ENCODE measurements at places on chromosomes 1 and 21.

DNA sequence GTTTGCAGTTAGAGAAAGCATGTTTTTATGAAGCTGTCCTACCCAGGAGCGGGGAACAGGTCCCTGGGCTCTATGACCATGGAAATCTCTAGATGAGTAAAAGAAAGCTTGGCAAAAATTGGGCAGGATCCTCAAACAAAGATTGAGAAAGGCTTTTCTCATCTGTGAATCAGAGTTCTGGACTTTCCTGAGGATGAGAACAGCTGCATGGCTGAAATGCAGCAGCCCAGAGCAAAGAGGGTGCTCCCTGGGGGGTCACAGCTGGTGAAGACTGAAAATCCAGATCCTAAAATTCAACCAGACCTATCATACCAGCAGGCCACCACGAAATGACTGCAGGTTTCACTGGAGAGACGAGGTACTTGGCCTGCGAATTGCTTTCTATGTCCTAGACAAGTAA is 65.7 kb upstream of the APP start:
- no peak for DNase-seq

DNA sequence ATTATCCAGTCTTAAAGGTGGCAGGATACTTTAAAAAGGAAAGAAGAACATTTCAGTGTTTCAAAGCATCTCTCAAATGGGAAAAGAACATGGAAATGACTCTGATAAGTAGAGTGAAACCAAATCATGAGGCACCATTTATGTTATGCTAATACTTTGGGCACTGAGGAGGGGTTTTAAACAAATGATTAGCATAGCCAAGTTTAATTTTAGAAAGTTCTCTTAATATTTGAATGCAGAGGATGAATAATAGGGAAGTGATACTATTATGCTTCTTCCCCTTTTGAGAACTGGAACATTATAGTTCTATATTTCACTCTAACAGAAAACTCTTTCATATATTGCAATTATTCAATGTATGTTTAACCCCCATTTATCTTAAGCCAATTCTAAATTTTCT is 1181.9 kb upstream of the PRMT6 start:
- DNase-seq: peak; percentile 78

DNA sequence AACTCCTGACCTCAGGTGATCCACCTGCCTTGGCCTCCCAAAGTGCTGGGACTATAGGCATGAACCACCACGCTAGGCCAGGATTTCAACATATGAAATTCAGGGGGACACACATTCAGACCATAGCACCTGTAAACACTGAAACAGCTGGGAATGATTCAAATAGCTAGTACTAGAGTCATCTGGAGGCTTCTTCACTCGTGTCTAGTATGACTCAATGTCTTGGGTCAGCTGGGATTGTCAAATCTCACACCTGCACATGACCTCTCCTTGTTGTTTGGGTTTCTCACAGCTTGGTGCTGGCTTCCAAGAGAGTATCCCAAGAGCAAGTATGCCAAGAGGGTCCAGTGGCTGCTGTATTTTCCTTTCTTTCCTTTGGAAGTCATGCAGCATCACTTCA is 75.1 kb downstream of the PGM1 start:
- no peak for DNase-seq

GRCh38 chr1:81756872-81757271 is 43.9 kb upstream of the ADGRL2 start:
- no peak for DNase-seq

DNA sequence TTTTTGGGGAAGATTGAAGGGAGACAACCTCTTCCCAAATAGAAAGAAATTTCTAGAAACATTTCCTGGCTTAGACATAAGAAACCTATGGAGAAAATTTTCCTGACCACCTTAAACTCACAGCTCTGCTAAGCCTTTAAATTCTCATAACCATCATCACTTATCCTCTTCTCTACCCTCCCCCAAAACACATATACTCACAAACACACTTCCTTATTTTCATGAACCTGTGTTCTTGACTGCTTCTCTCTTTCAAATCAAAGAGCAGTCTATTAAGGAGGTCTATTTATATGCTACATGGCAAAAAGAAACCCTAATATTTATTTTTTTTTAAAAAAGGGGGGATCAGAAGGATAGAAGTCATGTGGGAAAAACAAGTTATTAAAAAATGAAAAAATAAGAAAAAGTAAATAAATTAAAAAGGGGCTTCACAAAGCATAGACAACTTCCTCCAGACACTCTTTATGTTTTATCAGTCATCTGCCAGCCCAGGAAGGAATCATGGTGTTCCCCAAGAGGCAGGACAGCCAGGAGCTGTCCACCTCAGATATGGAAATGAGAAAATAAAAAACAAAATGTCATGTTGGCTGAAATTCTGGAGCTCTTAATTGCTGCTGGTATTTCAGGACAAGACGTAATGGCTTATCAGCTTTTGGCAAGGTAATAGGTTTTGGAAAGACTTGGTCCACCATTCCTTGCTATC is 12.8 kb upstream of the RGS2 start:
- DNase-seq: no peak

DNA sequence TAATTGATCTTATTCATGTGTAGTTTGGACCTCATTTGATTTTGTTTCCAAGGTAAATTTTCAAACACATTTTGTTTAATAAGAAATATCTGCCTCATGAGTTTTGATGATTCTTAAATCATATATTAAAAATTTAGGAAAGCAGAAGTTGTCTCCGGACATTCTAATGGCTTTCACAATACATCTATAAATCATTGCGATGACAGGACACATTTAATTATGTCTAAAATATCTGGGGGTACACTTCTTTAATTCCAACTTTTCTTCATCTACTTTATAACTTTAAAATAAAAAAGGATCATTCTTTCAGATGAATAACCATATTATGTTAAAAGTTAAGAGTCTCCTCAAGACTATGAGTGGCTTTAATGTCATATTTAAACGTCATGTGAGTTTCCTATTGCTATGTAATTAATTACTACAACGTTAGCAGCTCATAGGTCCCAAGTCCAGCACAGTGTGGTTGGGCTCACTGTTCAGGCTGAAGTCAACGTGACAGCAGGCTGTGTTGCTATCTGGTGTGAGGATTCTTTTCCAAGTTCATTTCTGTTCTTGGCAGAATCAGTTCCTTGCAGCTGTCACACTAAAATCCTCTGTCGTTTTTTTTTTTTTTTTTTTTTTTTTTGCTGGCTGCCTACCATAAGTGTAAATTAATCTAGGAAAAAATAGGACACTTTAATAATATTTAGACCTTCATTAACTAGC is 893.5 kb downstream of the LTN1 start:
- DNase-seq: no peak

- no peak for DNase-seq
Observed at GRCh38 chr1:240599299-240599698, 12.7 kb downstream of the GREM2 start.

DNA sequence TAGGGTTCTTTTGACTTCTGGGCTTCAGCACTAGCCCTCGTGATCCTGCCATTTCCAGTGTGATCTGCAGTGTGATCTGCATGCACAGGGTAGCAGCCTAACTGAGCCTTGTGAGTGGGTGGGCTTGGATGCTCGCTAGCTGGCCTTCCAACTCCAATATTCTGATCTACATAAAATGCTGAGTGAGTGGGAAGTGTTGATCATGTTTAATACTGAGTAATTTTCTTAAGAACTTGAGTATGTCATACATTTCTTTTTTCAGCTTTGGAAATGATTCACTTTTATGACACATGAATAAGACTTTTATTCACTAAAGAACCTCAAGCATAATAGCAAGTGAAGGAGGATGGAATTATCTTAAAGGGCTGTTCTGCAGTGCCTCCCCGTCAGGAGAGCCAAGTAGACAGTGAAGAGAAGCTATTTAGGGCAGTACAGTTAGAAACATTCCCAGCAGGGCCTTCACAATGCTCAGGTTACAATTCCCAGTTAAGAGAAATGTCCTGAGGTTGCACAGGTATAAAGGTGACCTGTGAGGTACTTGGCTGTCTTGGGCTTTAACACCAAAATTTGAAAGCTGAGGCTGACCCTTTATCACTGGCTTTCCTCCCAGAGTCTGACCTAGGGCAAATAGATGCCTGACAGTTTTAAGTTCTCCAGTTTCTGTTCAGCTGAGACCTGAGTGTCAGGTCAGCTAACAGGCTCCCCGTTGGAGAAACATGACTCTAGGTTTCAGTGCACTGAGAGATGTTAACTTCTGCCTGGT is 29.1 kb upstream of the LRRC8C start:
- DNase-seq: no peak

GRCh38 chr1:84693785-84694184 is 3.5 kb upstream of the SSX2IP start:
- peak; percentile 15 for DNase-seq

GRCh38 chr21:39006571-39007311 is 176.5 kb downstream of the PSMG1 start:
- peak; percentile 26 for DNase-seq

GRCh38 chr1:191953526-191953925 is 204.7 kb upstream of the RGS18 start:
- DNase-seq: no peak

- DNase-seq: no peak
Observed at GRCh38 chr1:190022709-190023108, 455.0 kb downstream of the BRINP3 start.

- no peak for DNase-seq
Observed at GRCh38 chr1:34529935-34530859, 224.7 kb upstream of the GJB5 start.

GRCh38 chr1:175178056-175178455 is 14.5 kb downstream of the KIAA0040 start:
- no peak for DNase-seq

GRCh38 chr1:226604560-226605317 is 56.2 kb downstream of the STUM start:
- no peak for DNase-seq

- DNase-seq: no peak
Observed at GRCh38 chr21:44286086-44286715, 525 bp downstream of the AIRE start.

- no peak for DNase-seq
Observed at GRCh38 chr1:245856944-245857531, 650.0 kb downstream of the SMYD3 start.

GRCh38 chr1:223639331-223639749 is 26.2 kb downstream of the CAPN8 start:
- no peak for DNase-seq

DNA sequence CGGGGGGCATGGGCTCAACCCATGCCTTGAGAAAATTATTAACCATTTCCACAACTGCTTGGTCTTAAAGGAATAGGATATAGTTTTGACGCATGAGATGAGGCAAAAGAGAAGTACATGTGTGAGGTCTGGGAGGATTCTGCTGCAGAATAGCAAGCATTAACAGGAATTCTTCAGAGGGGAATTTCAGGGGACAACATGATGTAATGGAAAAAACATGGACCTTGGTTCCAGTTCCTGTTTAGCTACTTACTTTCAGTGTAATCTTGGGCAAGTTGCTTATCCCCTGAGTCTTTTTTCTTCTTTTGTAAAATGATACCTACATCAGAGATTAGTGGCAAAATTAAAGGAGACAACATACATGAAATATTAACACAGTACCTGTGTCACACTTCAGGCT is 85.6 kb downstream of the PRRX1 start:
- DNase-seq: no peak

- no peak for DNase-seq
Observed at GRCh38 chr1:32881291-32881690, 5.0 kb upstream of the HPCA start.

DNA sequence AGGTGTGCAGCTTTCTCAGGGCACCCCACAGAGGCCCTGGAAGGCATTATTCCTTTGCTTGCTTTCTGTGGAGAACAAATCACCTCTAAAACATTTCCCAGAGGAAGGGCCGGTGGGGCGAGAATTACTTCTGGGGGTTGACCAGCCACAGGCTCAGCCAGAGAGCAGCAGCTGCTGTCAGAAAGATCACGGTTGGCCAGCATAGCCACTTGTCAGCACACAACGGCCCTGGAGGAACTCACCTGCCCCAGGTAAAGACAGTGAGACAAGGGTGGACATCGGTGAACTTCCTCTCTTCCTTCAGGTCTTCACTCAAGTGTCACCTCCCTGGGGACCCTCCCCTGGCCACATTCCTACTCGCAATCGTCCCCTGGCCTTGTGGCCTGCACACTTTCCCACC is 69.5 kb upstream of the CLDN14 start:
- no peak for DNase-seq

DNA sequence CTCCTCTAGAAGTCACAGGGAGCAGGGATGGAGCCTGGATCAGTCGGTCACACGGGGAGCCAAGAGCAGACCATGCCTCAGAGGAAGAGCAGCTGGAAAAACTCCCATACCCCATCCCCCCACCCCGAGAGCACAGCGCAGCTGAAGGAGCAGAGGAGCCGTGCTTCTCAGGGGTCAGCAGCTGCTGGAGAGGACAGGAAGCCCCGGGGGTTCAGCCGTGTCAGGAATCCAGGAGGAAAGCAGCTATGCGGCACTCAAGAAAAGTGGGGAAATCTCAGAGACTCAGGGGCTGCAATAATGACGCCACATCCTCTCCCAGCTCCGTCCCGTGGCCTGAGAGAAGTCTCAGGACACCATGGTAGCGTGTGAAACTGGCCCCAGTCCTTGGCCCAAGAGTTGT is 102.3 kb downstream of the NPHP4 start:
- no peak for DNase-seq

DNA sequence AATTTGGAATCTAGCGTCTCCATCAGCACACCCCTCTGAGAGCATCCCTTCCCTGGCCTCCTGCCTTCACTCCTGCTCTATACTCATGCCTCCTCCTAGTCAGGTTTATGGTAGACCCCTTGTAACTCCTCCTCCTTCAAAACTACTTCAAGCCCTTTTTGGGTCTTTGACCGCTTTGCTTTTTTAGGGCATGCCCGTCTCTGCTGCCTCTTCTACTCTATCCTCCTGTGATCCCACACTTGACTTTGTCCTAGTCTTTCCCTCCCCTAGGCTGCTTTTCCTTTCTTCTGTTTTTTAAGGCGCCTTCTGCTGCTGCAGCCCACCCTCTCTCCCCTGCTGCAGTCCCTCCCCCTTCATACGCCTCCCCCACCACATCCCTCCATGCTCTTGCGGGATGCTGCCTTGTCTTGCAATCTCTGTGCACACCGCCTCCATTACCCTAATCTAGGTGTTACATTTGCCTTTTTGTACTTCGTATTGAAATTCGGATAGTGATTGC is 1.5 kb downstream of the SNX27 start:
- no peak for DNase-seq

DNA sequence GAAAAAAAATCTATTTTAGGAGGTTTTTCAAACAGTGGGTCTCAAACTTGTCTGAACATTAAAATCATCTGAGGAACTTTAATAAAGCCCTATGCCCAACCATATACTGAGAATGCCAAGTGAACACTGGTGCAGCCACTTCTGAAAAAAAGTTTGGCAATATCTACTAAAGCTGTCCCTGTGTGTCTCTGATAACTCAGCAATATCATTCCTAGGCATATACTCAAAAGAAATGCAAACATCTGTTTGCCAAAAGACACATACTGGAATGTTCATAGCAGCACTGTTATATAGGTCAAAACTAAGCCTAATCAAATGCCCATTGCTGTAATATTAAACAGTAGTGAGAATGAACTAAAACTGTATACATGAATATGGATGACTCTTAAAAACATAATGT is 74.2 kb upstream of the RGS4 start:
- no peak for DNase-seq

GRCh38 chr1:157739229-157739901 is 37.6 kb downstream of the FCRL2 start:
- no peak for DNase-seq
